Inflammatory macrophage treated with lipopolysaccharide for 1 hour (primary cell): ENCODE measurements at places on chromosomes 5 and 9.

DNA sequence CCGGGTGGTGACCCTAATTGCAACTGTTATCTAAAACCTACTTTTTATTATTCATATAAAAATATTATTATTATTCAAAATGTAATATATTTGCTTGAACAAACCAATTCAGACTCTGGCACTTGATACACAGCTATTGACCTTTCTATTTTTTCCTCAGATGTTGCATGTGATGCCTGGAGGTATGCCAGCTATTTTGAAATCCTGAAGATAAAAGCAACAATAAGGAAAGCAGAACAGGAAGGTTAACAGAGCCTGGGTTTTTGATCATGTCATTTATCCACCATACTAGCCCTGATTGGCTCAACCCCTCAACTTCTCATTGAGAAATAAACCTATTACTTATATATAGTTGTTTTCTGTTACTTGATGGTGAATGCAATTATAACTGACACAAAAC is 340.9 kb upstream of the KIF2A start:
- DNase-seq: no peak

- no peak for DNase-seq
Observed at GRCh38 chr5:154196281-154196680, 5.7 kb downstream of the GALNT10 start.

GRCh38 chr9:20199111-20199510 is 410.3 kb upstream of the SLC24A2 start:
- no peak for DNase-seq

DNA sequence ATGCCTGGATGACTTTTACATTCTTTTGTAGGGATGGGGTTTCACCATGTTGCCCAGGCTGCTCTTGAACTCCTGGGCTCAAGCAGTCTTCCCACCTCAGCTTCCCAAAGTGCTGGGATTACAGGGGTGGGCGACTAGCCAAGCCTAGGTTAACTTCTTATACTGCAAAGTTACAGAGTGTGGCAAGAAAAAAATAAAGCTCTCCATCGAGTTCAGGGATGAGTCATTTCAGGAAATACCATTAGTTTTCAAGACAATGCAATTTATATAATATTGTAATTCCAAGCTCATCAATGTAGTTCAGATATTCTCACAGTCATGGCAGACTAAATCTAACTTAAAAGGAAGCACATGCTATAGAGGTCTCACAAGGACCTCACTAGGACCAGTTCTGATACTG is 11.5 kb upstream of the ABO start:
- DNase-seq: no peak

- DNase-seq: no peak
Observed at GRCh38 chr5:154567155-154567554, 89.1 kb upstream of the HAND1 start.

GRCh38 chr5:72386639-72387038 is 66.5 kb downstream of the PTCD2 start:
- DNase-seq: peak; percentile 81

DNA sequence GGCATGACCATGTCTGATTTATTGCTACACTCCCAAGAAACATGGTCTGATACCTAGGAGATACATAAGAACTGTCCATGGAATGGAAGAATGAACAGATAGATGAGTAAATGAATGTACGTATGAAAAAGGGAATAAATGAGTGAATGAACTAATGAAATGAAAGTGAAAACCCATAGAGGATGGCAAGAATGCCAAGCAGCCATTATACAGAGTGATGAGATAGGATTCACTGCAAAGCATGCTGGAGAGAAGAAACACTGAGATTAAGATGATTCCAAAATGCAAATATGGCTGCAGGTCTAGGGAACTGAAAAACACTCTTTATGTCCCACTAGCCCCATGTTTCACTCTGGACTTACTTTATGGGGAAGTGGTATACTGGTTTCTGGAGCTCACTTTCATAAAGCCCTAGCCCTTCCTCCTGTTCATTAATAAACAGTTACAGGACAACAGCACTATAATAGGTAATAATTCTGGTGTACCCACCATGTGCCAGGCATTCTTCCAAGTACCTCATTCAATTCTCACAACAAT is 170.3 kb upstream of the RAD23B start:
- DNase-seq: no peak

DNA sequence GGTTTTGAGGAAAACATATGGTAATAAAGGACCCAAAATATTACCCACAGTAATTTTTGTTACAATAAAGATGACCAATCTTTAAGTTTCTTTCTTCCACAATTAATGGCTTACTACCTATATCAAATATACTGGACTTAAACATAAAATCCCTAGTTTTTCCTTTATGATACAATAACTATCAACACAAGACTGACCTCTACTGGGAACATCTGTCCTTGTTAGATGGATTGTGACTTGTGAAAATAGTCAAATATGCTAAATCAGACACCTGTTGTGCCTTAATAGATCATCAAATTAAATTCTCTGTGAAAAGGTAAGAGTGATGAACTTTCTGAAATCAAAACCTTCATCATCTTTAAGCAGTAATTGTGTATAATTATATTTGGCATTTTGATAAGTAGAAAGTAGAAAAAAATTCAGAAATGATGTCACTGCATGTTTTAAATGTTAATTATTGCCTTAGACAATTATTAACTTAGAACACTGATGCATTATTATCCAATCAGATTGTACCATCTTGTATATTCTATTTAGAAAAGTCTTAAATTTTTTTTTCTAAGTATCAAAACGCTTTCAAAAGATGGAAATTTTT is 113.6 kb downstream of the DEPDC1B start:
- DNase-seq: peak; percentile 64

- no peak for DNase-seq
Observed at GRCh38 chr5:153796527-153796926, 242.2 kb downstream of the FAM114A2 start.

- DNase-seq: no peak
Observed at GRCh38 chr5:156241266-156241665, 85.7 kb upstream of the SGCD start.

- no peak for DNase-seq
Observed at GRCh38 chr5:115820846-115821245, 4.4 kb upstream of the CDO1 start.

- DNase-seq: peak; percentile 65
Observed at GRCh38 chr9:110058304-110058953, 149.5 kb downstream of the C9orf152 start.

DNA sequence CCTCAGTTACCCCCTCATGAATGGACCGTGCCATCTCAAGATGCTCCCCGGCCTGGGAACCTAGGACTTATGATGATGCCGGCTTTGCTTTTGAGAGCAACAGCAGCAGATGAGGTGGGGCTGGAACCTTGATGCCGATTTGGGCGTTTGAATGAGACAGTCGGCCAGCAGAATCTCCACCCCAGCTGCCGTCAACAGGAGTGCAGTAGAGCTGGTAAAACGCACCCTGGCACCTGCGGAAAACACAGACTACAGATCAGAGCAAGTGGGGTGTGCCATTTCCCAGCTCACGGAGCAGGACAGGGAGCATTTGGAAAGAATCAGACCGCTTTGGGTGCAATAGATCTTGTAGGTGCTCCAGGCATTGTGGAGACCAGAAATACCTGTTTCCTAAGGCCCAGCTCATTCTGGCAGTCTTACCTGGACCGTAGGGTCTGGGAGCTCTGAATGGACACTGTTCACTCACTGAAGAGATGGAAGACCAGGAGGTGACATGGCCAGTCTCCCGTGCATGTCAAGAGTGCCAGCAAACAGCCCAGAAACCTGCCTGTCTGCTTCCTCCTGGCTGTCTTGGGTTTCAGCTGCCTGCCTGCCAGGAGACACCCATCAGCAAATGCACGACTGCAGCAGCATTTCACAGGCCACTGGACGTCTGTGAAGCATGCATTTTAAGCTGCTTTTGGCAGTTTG is 317.7 kb upstream of the IRX4 start:
- DNase-seq: no peak

DNA sequence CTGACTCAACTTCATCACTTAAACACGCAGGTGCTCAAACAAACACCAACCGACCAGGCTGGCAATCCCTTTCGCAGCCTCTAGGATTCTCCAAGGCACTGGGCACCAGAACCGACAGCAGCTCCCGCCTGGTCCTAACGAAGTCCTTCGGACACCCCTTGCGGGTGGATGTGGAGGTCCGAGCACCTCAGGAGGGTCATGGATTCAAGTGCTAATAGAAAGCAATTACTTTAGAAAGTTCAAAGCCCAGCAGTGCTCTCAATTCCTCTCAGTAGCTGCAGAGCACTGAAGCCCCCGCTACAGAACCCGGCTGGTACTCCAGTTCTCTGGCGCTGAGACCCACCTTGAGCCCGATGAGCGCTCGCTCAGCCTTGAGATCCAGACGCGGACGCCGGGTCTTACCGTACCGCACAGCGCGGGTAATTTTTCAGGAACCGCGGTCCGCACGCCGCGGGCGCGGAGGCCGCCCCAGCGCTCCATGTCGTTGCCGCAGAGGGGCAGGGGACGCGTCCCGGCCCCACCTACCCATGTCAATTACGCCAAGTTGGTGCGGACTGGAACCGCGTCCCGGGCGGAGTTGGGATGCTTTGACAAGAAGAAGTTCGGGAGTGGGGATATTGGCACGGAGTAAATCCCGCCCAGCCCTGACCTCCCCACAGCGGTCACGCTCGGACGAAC is 638 bp downstream of the MARCHF3 start:
- DNase-seq: peak; percentile 54

- DNase-seq: no peak
Observed at GRCh38 chr9:112822618-112823017, 68.1 kb downstream of the SLC46A2 start.

- DNase-seq: no peak
Observed at GRCh38 chr5:128980917-128981316, 15.6 kb downstream of the SLC27A6 start.

- no peak for DNase-seq
Observed at GRCh38 chr5:124060011-124060410, 548.0 kb downstream of the CSNK1G3 start.

DNA sequence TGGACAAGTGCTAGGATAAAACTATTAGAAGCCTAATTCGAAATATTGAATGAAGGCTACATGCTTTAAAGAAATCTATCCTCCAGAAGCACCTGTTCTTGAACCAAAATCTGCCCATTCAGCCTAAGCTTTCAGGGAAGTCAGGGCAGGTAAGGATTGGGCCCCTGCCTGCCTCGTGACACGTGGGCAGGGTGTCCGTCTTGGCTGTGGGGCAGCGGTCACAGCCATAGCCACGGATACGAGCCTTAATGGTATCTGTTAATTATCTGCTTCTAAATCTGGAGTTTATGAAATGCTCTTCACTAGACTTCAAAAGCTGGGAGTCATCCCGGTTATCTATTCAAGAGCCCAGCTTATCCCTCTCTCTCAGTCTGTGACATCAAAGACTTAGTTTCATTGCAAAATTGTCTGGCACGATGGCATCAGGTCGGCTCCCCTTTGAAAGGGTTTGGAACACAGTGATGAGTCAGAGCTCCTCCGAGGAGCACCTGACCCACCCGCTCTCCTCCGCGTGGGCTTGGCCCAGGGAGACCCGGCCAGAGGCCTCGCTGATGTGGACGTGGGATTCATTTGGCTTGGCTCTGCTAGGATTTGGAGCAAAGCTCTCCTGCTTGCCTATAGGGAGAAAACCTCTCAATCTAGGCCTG is 135.9 kb downstream of the MACROH2A1 start:
- no peak for DNase-seq

GRCh38 chr9:29685531-29685930 is 2112.2 kb upstream of the C9orf72 start:
- no peak for DNase-seq

GRCh38 chr9:14312719-14313377 is 1.1 kb downstream of the NFIB start:
- no peak for DNase-seq

DNA sequence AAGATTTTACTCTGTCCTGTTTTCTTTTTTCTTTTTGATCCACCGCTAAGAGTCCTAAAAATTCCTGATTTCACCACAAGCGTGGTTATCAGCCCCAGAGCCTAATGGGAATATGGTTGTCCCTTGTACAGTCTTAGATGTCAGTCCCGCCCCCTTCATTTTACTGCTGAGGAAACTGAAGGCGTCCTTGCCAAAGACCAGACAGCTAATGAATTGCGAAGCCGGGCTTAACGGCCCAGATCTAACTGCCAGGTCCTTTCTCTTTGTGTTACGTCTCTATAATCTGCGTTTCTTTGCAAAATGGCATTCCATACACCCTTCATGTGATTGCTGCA is 497 bp downstream of the NSA2 start:
- DNase-seq: peak; percentile 67
